NCI-H1417 treated with DMSO at 0.1 percent for 48 hours (cell line): ENCODE measurements at places on chromosomes 3 and 15.

DNA sequence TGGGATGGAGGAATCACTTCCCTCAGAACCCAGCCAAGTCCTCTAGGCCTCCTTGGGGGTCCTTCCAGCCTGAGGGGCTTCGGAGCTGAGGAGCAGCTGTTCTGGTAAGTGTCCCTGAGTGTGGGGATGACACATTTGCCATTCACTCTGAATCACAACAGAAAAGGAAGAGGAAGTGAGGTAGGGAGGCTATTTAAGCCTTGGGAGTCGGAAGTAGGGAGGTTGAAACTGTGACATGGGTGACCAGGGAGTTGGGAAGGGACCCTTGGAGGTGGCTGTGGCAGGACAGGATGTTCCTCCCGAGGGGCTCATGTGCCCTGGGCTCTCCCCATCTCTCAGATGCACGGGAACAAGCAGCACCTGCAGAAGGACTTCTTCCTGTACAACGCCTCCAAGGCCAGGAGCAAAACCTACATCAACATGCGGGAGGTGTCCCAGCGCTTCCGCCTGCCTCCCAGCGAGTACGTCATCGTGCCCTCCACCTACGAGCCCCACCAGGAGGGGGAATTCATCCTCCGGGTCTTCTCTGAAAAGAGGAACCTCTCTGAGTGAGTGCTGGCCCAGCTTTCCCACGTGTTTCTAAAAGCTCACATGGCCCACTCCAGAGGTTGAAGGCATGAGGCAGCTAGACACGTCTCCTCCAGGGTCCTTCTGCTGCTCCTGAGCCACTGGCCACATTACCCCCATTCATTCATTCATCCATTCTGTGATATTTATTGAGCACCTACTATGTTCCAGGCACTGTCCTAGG, 43.3 kb downstream of the CAPN3 start:
- DNase-seq, result no peak

DNA sequence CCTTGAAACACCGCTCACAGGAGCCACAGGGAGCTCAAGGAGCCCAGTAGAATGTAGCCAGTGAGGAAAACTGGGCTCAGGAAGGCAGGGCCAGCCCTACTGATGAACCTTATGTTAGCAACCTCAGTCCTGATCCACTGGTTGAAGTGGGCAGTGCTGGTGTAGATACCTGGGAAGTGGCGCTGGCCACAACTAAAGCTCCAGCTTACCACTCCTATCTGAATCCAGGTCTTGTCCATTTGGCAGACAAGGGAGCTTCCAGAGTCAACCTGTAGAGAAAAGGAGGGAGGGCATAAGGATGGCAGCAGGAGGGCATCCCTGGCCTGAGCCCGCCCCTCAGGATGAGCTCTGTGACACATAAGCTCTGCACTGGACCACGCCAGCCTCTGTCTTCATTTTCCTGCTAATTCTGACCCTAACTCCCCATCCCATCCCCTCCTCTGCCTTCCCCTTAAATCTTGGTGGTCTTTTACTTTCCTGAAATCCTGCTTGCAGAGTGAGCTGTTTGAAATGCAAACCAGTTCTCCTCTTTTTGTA, 2.1 kb upstream of the PRSS50 start:
- no peak for DNase-seq

GRCh38 chr3:32432711-32433530, 41.3 kb downstream of the CMTM7 start:
- no peak for DNase-seq

DNA sequence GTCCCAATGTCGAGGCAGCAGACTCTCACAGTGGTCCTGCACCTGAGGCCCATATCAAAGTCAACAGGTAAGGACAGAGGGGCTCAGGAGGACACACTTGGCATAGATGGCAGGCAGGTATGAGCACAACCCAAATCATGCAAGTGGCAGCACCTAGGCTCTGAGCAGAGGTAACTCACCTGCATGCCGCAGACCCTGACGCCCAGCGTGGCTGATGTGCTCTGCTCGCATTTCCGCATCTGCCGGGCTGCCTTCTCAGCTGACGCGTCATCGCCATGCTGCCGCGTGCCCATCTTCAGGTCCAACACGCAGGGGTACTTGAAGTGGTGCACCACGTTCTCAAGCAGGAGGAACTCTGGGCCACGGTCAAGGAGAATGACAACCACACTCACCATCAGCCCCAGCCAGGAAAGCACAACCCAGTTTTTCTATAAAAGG, 4.2 kb upstream of the GMPPB start:
- no peak for DNase-seq

DNA sequence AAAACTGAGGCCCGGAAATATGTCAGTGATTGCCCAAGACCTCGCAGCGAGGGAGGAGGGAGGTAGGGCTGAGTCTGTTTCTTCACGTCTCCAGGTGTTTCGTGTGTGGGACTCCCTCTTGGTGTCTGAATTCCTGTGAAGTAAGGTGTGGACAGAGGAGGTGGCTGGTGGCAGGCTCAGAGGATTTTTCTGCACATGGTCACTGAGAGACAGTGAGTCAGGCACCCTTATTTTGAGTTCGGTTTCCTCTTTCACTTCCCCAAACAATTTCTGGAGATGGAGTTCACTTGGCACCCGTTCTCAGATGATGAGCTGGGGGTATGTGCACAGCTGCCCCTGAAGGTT, 46.3 kb upstream of the VPS8 start:
- DNase-seq, result no peak

- DNase-seq, result no peak
Measured at GRCh38 chr3:188739511-188739910, 432.3 kb upstream of the TPRG1 start.

DNA sequence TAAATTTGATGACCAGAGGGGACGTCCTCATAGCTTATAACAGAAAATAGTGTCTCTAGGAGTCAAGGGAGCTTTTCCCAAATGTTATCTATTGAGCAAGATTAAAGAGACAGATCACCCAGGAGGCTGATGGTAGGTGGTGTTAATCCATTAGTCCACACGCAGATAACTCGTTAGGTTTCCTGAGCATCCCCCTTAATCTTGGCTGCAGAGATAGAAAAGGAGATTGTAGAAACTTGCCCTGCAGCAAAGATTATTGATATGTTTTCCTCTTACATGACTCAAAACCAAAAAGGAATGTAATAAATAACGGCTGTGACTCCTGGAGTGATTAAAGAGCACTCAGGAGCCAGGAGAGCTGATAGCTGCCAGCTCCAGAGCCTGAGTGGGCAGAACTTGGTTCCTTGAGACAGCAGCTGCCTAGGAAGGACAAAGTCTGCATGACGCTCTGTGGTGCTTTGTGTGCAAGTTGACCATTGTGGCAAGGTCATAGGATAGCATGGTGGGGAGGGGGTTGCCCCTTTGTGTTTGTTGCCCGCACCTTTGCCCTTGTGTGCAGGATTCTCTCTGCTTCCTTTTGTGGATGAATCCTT, 234.8 kb downstream of the PTPRG start:
- DNase-seq, result no peak

DNA sequence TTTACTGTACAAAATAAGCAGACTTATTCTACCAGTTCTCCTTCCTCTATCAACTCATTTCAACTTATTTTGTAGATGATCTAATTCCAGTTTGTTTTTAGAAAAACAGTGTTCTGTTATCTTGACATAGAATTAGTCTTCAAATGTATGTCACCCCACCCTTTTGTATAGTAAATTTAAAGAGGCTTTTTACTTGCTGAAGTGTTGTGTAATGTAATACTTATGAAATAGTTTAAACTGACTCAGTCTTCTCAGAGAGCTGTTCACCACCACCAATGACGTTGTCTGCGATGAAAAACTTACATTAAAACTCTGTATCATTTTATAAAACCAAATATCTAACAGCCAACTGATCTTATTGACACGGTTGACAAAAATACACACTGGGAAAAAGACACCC, 82.9 kb downstream of the RAP2B start:
- DNase-seq, result no peak

DNA sequence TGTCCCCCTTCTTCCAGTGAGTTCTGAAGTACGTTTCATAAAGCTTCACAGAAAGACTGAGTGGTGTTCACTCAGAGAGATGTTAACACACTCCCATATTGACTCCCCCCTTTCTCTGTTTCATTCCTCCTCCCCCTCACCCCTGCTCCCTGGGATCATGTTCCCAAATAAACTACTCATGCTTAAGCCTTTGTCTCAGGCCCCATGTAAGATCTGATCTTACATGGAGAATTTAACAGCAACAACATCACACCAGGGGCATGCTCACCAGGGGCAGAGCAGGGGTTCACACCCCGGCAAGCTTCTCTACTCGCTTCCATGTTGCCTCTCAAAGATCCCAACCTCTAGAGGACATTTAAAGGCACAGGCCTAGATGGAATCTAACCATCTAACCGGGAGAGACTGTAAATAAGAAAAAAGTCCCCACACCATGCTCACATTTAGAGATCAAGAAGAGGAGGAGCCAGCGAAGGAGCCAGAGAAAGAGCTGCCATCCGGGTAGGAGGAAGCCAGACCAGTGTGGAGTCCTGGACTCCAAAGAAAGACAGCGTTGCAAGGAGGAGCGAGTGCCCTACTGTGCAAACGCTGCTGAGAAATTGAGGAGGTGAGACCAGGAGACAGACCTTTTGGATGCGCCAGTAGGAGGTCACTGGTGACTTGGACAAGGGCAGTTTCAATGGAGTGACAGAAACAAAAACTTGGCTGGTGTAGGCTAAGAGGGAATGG, 21.4 kb upstream of the SRP14 start:
- DNase-seq, result no peak

- DNase-seq, result no peak
Measured at GRCh38 chr15:101686718-101687117, 34.5 kb upstream of the TM2D3 start.

DNA sequence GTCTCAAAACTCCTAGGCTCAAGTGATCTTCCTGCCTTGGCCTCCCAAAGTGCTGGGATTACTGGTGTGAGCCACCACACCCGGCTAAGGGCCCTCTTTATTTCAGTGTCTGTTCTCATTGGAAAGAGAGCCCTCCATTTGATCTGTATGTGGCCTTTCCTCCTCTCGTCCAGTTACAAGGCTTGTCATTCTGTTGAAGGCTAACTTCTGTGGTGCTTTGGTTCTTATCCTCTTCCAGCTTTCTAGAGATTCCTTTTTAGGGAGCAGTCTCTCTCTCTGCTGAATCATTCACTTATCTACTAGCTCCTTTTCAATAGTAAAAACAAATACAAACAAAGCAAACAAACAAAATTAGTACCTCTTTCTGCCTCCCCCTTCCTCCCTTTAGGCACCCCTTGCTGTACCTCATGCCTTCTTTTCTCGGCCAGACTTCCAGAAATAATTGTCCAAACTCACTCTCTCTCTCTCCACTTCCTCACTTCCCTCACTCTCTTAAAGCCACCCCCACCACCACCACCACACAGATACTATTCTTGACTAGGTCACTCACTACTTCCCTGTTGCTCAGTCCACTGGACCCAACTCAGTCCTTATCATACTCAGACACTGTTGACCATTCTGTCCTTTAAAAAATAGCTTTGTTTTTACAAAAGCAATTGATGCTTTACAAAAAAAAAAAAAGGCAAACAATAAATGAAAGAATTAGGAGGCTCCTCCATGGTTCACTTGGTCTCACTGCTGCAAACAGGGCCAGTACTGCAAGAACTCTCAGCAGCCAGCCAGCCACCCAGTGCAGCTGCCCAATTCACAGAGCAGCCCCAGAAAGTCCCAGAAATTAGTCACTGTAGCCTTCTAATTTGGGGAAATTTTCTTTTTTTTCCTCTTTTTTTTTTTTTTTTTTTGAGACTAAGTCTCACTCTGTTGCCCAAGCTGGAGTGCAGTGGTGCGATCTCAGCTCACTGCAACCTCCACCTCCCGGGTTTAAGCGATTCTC, 31.7 kb upstream of the RAB11A start:
- no peak for DNase-seq

DNA sequence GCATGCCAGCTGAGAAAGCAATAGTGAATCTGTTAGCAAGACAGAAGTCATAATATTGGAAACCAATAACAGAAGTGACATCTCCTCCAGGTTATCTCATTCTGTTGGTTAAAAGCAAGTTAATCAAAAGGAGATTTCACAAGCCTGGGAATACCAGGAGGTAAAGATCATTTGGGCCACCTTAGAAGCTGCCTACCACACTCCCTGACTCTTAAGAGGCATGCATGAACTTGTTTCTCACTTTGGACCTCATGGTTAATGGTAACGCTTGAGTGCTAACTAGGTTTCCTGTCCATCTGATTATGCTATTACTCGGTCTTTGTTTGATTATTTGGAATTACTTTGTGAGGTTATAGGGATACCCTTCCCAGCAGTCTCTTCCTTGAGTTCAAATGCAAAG, 650.8 kb upstream of the SGO1 start:
- no peak for DNase-seq

DNA sequence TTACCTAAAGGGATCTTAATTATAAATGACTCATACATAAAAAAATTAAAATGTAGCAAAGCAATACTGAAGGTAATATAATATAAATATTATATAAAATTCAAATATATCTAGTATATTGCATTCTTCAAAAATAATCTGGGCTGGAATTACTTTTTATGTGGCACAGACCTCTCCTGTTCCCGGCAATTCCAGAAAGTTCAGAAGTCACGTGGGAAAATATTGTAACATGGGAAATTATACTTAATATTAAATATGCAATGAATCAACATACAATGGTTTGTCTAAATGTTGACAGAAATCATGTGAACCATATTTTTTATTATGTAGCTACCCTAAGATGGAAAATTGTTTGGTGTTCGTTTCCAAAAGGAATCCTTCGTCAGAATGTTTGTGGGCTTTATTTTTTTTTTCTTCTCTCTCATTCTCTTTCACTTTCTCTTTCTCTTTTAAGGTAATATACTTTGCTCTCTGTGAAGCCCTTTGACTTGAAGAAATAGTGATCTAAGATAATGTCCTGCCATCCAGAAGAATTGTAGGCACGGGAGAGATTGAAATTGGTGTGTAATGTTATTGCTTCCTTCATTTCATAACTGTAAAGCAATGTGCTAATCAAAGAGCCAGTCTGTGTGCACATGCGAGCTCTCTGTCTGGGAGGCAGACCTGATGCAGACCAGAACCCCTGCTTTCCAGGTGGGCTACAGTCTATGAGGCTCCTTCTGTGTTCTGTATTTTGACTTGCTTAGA, 559.4 kb downstream of the NR2F2 start:
- no peak for DNase-seq

GRCh38 chr3:42702982-42703694, 540 bp upstream of the HHATL start:
- DNase-seq, result no peak

- DNase-seq, result no peak
Measured at GRCh38 chr15:48010316-48010715, 110.5 kb upstream of the SLC24A5 start.

DNA sequence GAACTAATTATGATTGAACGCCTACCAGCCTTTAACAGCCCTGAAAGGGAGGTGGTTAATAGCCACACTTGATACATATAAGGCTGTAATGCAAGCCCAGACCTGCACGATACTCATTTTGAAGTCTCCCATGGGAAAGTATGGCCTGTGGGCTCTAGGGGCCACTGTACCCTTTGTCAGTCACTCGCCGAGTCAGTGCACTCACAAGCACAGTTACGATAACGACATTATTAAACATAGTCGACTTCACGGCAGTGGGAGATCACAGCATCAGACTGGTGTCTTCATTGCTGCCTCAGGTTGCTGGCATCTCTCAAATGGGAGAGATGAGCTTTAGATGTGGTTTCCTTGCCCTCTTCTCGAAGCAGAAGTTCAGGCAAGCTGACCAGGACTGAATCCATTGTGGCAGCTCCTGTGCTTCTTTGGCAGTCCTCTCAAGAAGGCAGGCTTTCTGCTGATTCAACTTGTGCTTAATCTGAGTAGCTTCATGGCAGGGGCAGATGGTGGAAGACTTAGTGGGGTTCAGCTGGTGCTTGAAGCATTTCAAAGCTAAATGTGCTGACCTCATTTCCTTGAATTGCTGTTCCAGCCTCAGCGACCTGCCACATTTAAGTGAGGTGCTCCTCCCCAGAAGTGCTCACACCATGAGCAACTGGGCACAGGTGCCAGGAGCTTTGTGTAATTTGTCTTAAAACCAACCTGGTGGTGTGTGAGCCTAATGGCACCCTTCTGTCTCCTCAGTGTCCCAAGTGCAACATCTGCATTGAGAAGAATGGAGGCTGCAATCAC, 15.8 kb upstream of the P4HTM start:
- no peak for DNase-seq
